Keratinocyte (primary cell): ENCODE measurements at places on chromosomes 4 and X.

GRCh38 chr4:8315435-8316250 lies 46.1 kb downstream of the HTRA3 start:
- no peak for DNase-seq

DNA sequence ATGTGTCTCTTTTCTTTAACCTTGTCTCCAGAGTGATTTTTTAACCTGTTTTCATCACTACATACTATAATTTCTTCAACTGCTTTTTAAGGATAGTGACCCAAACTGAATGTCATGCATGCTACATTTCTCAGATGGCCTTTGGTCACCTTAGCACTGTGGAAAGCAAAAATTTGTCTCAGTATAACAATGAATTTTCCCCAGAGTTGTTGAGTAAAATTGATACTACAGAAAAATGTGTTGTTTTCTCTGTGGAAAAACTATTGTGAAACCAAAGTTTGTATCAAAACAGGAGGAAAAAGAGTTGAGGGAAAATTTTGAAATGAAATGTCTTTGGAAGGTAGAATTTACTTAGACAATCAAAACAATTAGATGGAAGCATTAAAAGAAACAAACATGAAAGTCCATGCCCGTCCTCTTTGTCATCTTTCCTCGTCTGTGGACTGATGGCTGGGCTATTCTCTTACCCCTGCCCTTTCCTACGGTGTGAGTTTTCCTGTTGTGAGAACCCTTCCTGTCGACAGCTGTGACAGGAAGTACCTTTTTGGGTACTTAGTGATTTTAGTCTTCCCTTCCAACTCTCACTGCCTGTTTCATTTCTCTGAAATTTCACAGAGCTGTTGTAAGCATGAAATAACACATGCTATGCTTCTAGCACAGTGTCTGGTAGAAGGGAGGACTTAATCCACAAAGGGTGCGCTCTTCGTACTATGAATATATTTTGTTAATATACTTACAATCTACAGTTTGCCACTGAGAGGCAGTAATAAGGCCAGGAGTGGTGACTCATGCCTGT lies 50.8 kb downstream of the LRP2BP start:
- no peak for DNase-seq

DNA sequence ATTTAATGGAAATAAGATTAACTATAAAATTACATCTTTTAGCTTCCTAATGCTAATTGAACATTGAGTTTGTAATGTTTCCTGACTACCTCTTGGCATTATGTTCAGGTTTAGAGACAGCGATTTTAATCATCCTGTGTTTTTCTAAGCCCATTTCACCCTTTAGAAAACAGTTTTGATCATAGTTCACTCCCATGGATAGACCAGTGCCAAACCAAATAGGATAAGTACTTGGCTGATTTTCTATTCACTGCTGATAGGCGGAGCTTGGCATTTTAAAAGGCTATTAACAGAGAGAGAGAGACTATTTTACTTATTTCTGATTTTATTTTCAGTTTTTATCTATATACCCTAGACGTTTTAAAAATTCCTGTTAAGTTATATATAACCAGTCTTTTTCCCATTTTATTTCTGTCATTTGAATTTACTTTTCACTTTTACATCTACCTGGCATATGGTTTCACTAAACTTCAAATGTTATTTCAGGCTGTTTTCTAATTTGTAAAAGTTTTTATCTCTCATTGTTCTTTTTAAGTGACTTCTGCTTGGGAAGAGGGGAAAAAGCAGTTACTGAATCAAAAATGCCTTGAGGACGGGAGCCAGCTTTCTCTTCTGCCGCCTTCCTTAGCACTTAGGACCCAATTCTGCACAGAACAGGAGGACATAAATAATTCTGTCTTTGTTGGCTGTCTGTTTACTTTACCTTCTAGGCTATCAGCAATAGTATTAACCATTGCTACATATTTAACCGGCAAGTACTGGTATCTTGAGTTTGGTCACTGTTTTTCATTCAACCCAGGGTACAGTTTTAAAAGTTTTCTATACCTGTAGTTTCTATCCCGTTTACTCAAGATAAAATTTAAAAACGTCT lies 46.4 kb downstream of the SGMS2 start:
- no peak for DNase-seq

DNA sequence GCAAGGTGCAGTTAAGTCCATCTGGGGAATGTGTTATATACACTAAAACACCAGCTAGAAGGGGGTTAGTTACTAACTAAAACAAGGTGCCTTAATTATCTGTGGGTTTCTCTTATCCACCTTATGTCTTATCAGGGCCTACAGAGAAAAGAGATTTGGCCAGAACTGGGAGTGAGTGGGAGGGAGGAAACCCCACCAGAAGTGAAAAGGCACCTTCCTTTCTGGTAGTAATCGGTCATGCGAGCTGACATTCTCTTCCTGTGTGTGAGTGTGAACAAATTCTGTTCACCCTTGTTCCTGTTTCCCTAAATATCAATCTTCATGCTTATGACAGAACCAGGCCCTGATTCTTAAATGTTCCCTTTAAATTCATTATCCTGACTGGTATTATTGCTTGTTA lies 43.5 kb downstream of the SRPX2 start:
- no peak for DNase-seq

GRCh38 chr4:28879178-28879577 lies 1841.0 kb upstream of the PCDH7 start:
- DNase-seq = no peak
